ENCODE measurements at places on chromosomes 16 and 17. TPM values are rescaled to one million over a fixed set of nuclear protein-coding genes. Genes with fewer than 3 reads are reported as not detected.

GRCh38 chr17:2687074-2687418, 24.5 kb downstream of the CLUH start:
- H3K4me1 ChIP-seq, result no peaks in the 10 kb centered on the region
- H3K36me3 ChIP-seq, result no peaks in the 10 kb centered on the region
- DNase-seq, result no peak

GRCh38 chr17:77356109-77356689, 215.4 kb downstream of the SEC14L1 start:
- H3K36me3 ChIP-seq, result no peaks in the 10 kb centered on the region
- no peaks in the 10 kb centered on the region for H3K4me1 ChIP-seq
- no peak for DNase-seq
- H3K4me3 ChIP-seq, result no peak overlapping the region
- no peaks in the 10 kb centered on the region for H3K27me3 ChIP-seq
- H3K27ac ChIP-seq, result peak overlapping the region; percentile 85

GRCh38 chr17:30376621-30377452, 1.9 kb upstream of the CPD start:
- no peaks in the 10 kb centered on the region for H3K36me3 ChIP-seq
- no peak for DNase-seq
- H3K27me3 ChIP-seq, result no peaks in the 10 kb centered on the region
- H3K4me1 ChIP-seq, result peaks cover 6% of the 10 kb centered on the region
- no peak overlapping the region for H3K4me3 ChIP-seq
- peak overlapping the region; percentile 8 for H3K27ac ChIP-seq

- peak overlapping the region; percentile 76 for H3K4me3 ChIP-seq
- peaks cover 2% of the 10 kb centered on the region for H3K36me3 ChIP-seq
- peaks cover 4% of the 10 kb centered on the region for H3K4me1 ChIP-seq
- no peak for DNase-seq
- H3K27me3 ChIP-seq, result no peaks in the 10 kb centered on the region
- peak overlapping the region; percentile 92 for H3K27ac ChIP-seq
These were observed 696 bp upstream of the PSMC5 start for GRCh38 chr17:63826468-63827001.

DNA sequence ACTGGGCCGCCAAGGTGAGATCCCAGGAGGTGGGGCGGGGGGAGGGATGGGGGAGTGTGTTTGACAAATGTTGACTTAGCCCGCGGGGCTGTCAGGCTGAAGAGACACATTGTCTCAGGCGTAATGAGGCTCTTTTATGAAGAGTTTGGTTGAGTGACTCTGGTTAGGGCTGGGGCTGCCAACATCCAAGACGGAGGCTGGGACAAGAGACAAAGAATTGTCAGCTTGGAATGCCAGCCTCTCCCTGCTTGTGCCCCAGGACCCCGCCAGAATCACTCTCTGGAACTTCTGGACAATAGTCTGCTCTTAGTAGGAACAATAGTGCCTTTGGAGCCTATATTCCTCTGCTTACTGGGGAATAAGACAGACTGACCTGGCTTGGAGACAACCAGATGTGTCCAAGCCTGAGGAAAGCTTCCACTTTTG, 24.0 kb downstream of the PCTP start:
- DNase-seq, result no peak
- H3K4me3 ChIP-seq, result no peak overlapping the region
- H3K27me3 ChIP-seq, result no peaks in the 10 kb centered on the region
- H3K27ac ChIP-seq, result no peak overlapping the region

DNA sequence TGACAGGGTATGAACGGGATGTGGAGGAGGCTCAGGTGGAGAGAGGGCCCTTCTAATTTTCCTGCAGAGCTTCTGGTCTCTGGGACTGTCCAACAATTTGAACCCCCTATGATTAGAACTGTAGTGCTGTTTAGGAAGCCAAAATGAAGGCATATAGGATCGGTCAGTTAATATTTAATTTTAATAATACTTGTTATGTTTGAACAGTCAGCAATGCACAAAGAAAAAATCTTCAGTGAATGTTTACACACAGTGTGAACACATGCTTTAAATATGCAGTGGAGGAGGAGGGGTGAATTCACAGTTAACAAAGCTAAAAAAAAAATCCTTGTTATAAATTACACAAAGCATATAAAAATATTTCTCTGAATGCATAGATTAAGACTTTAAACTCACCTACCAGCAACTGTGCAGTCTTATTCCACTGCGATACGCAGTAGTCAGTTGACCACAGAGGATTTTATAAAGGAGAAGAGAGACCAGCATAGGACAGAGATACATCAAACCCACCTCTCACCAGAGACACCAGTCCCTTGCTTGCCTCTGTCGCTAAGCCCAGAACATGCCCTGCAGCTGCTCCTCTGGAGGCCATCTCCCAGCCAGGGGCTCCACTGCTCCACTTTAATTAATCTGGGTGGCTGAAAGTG, 14.6 kb downstream of the ANKRD40 start:
- no peak overlapping the region for H3K4me3 ChIP-seq
- no peak for DNase-seq
- peaks cover 2% of the 10 kb centered on the region for H3K36me3 ChIP-seq
- peak overlapping the region; percentile 38 for H3K27ac ChIP-seq

- H3K4me3 ChIP-seq, result no peak overlapping the region
- H3K36me3 ChIP-seq, result no peaks in the 10 kb centered on the region
- H3K27ac ChIP-seq, result no peak overlapping the region
- no peak for DNase-seq
- peaks cover 10% of the 10 kb centered on the region for H3K27me3 ChIP-seq
- no peaks in the 10 kb centered on the region for H3K4me1 ChIP-seq
These were observed 23.2 kb upstream of the PHB1 start for GRCh38 chr17:49437696-49438435.

- no peak overlapping the region for H3K27ac ChIP-seq
- no peaks in the 10 kb centered on the region for H3K4me1 ChIP-seq
- H3K36me3 ChIP-seq, result no peaks in the 10 kb centered on the region
- H3K4me3 ChIP-seq, result no peak overlapping the region
- no peak for DNase-seq
These were observed 30.7 kb downstream of the CIITA start for GRCh38 chr16:10907757-10908045.

GRCh38 chr17:44927696-44928095, 12.4 kb upstream of the GFAP start:
- no peak overlapping the region for H3K4me3 ChIP-seq
- H3K27ac ChIP-seq, result no peak overlapping the region
- H3K36me3 ChIP-seq, result no peaks in the 10 kb centered on the region
- DNase-seq, result no peak
- no peaks in the 10 kb centered on the region for H3K27me3 ChIP-seq

- H3K36me3 ChIP-seq, result no peaks in the 10 kb centered on the region
- no peak overlapping the region for H3K27ac ChIP-seq
- no peaks in the 10 kb centered on the region for H3K27me3 ChIP-seq
- H3K4me1 ChIP-seq, result no peaks in the 10 kb centered on the region
These were observed 312.2 kb downstream of the BCAS3 start for GRCh38 chr17:60989846-60990245.

- no peaks in the 10 kb centered on the region for H3K36me3 ChIP-seq
- H3K27ac ChIP-seq, result no peak overlapping the region
- H3K4me3 ChIP-seq, result no peak overlapping the region
- no peak for DNase-seq
These were observed 195.5 kb upstream of the CIBAR2 start for GRCh38 chr16:85307552-85308364.

GRCh38 chr16:57510016-57510871, 24.0 kb upstream of the DOK4 start:
- H3K4me1 ChIP-seq, result no peaks in the 10 kb centered on the region
- no peak for DNase-seq
- no peak overlapping the region for H3K4me3 ChIP-seq
- no peaks in the 10 kb centered on the region for H3K36me3 ChIP-seq
- no peaks in the 10 kb centered on the region for H3K27me3 ChIP-seq
- H3K27ac ChIP-seq, result no peak overlapping the region

DNA sequence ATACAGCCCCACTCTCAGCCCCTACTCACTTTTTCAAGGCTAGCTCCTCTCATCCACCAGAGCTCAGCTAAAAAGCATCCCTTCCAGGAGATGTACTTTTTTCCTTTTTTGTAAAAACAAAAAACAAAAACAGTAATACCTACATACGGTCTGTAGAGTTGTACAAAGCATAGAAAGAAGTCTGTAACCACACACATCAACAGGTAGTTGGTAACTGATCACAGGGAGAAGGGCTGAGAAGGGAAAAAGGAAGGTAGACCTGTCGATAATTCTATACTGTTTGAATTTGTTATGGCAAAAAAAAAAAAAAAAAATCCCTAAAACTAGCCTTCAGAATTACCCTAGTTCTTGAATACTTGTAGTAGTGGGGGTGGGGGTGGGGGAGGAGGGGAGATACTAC, 874 bp downstream of the SLC25A19 start:
- H3K27me3 ChIP-seq, result no peaks in the 10 kb centered on the region
- peak overlapping the region; percentile 82 for H3K4me3 ChIP-seq
- no peaks in the 10 kb centered on the region for H3K36me3 ChIP-seq
- DNase-seq, result no peak
- H3K27ac ChIP-seq, result peak overlapping the region; percentile 92
- no peaks in the 10 kb centered on the region for H3K4me1 ChIP-seq

GRCh38 chr17:31130286-31131224, 35.8 kb downstream of the NF1 start:
- H3K27ac ChIP-seq, result no peak overlapping the region
- no peaks in the 10 kb centered on the region for H3K36me3 ChIP-seq
- H3K4me3 ChIP-seq, result no peak overlapping the region
- H3K4me1 ChIP-seq, result no peaks in the 10 kb centered on the region
- no peak for DNase-seq

- no peaks in the 10 kb centered on the region for H3K36me3 ChIP-seq
- peaks cover 6% of the 10 kb centered on the region for H3K4me1 ChIP-seq
- H3K4me3 ChIP-seq, result no peak overlapping the region
- no peak overlapping the region for H3K27ac ChIP-seq
- H3K27me3 ChIP-seq, result no peaks in the 10 kb centered on the region
- DNase-seq, result no peak
These were observed 2.3 kb upstream of the MAP2K3 start for GRCh38 chr17:21282231-21282630.

- no peaks in the 10 kb centered on the region for H3K27me3 ChIP-seq
- H3K36me3 ChIP-seq, result no peaks in the 10 kb centered on the region
These were observed 1.5 kb upstream of the PRKCA start for GRCh38 chr17:66300956-66301355.

- DNase-seq, result no peak
- H3K27me3 ChIP-seq, result no peaks in the 10 kb centered on the region
- H3K36me3 ChIP-seq, result no peaks in the 10 kb centered on the region
- H3K4me1 ChIP-seq, result no peaks in the 10 kb centered on the region
- no peak overlapping the region for H3K4me3 ChIP-seq
- H3K27ac ChIP-seq, result no peak overlapping the region
These were observed 29.0 kb upstream of the RNPS1 start for GRCh38 chr16:2296661-2297505.

DNA sequence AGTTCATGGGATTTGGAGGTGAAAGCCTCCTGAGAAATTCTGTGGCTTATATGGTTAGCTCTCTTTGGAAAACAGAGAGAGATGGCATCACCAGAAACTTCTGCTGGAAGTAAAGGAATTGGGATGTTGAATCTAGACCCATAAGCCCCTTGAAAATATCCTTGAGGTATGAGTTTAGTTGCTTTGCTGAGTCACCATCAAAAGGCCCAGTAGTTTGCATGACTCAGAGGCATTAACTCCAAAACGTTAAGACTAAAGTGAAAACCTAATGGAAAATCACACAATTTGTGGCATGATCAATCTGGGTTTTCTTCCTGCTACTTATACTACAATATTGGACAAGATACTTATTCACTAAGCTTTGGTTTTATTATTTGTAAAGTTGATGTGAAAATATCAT, 349.2 kb upstream of the SALL1 start:
- DNase-seq, result no peak
- no peaks in the 10 kb centered on the region for H3K27me3 ChIP-seq
- H3K27ac ChIP-seq, result no peak overlapping the region
- no peak overlapping the region for H3K4me3 ChIP-seq

- DNase-seq, result no peak
- no peak overlapping the region for H3K4me3 ChIP-seq
- no peaks in the 10 kb centered on the region for H3K27me3 ChIP-seq
- H3K36me3 ChIP-seq, result no peaks in the 10 kb centered on the region
These were observed 79.9 kb downstream of the TMEM100 start for GRCh38 chr17:55642741-55643140.

DNA sequence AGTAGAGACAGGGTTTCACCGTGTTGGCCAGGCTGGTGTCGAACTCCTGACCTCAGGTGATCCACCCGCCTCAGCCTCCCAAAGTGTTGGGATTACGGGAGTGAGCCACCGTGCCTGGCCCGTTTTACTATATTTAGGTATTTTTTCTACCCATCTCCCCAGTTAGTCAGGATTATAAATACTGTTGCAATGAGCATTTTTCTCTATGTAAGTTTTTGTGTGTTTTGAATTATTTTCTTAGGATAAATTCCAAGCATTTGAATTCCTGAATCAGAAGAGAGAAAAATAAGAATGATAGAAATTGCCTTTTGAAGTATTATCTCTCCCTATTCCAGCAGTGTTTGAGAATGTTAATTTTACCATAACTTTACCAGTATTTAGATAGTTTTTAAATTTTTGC, 36.6 kb downstream of the KIAA0513 start:
- no peaks in the 10 kb centered on the region for H3K36me3 ChIP-seq
- H3K4me3 ChIP-seq, result no peak overlapping the region
- H3K27me3 ChIP-seq, result no peaks in the 10 kb centered on the region
- H3K27ac ChIP-seq, result no peak overlapping the region
- H3K4me1 ChIP-seq, result no peaks in the 10 kb centered on the region

DNA sequence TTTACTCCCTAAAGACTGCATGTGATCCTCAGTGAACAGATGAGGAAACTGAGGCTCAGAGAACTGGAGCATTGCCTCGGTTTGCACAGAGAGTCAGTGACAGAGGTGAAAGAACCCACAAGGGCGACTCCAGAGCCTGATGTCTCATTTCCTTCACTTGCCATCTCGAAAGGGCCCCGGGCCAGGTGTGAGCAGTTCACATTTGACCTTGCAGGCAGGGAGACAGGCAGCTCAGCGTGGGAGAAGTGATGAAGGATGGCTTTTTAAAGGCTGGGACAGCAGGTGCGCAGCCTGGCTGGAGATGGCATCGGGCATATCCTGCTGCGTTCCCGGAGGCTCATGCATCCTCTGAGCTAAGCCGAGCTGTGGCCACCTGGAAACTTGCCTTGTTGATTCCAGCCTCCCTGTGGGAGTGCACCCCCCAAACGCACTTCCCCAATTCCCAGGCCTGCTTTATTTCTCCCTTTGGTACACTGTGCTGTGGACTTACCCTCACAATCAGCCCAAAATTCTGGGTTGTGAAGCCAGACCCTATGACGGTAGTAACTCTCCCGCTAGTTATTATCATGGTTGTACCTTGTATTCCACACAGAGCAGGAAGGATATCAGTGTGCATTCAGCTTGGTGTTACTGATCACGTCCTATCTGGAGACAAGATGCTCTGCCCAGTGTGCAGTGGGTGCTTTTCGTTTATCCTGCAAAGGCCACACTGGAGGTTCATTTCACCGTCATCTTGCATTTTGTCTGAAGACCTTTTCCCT, 753.2 kb upstream of the EEF2KMT start:
- no peaks in the 10 kb centered on the region for H3K4me1 ChIP-seq
- DNase-seq, result no peak
- no peak overlapping the region for H3K4me3 ChIP-seq
- H3K27me3 ChIP-seq, result no peaks in the 10 kb centered on the region
- H3K27ac ChIP-seq, result no peak overlapping the region

The AANAT gene
- not detected for total RNA-seq

The EXOC3L1 gene
- total RNA-seq, result 3.6 TPM

The SEC14L1 gene
- total RNA-seq, result 106 TPM

The TNFRSF17 gene
- 0.44 TPM for total RNA-seq

The DBNDD1 gene
- 3.7 TPM for total RNA-seq

The MTSS2 gene
- 9.4 TPM for total RNA-seq

The TMEM220 gene
- 8.5 TPM for total RNA-seq
